Astrocyte of the spinal cord (primary cell): ENCODE measurements at places on chromosomes 7 and 10.

- DNase-seq, result no peak
These were observed 82.0 kb downstream of the ABLIM1 start for GRCh38 chr10:114576132-114576487.

- DNase-seq, result peak; percentile 89
These were observed 232.2 kb downstream of the KIAA1217 start for GRCh38 chr10:24440817-24441797.

- no peak for DNase-seq
These were observed 78.7 kb downstream of the ZFAND4 start for GRCh38 chr10:45593938-45594275.

GRCh38 chr10:110336111-110336721, 31.5 kb upstream of the SMNDC1 start:
- peak; percentile 98 for DNase-seq

GRCh38 chr7:101708223-101708622, 79.1 kb upstream of the MYL10 start:
- no peak for DNase-seq

DNA sequence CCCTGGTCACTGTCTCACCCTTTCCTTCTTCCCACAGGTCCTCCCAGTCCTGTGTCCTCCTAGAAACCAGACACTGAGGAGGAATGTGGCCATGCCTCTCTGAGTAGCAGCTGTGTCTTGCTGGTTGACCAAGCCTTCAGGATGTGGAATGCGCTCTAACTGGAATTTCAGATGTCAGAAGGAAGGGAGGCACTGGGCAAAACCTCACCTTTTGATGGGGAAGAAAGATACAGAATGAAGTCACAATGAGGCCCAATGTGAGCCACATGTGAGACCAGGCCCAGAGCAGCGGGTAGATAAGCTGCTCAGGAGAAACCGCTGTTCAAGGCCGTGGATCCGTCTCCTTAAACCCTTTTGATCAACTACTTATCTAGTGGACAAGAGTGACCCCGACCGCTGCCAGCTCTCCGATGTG, 54.8 kb upstream of the ECHDC3 start:
- no peak for DNase-seq

DNA sequence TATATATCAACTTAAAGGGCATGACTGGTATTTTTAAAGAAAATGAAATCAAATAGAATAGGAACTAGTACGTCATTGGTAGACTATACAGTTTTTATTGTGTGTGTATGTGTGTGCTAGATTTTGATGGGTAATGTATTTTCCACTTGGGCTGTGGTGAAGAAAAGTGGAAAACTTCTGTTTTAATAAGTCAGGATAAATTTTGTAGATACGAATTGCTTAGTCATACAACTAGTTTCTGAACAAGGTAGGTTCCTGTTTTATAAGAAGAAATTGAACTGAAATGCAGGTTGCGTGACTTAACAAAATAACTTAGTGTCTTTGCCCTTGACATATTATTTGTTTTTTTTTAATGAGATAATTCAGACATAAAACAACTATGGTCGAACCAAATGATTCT, 24.3 kb downstream of the UBN2 start:
- DNase-seq, result no peak

DNA sequence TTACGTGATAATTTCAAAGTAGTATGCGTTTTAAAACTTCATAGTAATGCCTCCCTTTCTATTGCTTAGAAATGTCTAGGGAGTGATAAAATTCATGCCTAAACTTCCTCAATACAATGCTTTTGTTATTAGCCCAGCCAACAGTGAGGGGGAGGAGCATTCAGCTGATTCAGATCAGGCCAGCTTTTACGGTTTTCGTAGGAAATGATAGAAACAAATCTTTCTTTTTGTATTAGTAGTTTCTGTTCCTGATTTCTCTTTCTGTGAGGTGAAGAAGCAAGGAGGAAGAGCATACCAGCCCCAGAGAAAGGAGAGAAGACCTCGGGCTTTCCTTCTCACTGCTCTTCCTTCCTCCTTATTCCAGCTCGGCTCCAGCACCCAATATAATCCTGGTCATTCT, 35.2 kb upstream of the ITPRID1 start:
- DNase-seq, result no peak

- peak; percentile 80 for DNase-seq
These were observed 76.8 kb downstream of the CTBP2 start for GRCh38 chr10:125083576-125083920.

DNA sequence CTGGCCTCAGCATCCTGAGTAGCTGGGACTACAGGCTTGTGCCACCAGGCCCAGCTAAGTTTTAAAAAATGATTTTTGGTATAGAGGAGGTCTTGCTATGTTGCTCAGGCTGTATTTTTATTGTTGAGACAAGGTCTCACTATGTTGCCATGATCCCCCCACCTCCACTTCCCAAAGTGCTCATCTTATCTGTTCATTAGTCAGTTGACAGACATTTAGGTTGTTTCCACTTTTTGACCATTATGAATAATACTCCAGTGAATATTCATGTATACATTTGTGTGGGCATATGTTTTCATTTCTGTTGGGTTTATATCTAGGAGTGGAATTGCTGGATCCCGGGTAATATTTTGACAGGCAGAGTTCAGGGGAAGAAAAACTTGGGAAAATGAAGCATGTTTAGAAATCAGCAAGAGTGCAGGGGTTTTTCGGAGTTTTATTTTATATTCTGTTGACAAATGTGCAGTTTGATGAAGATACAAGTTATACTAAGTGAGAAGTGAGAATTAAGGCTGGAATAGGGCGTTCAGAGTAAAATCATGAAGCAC, 2.7 kb upstream of the SCD start:
- no peak for DNase-seq

DNA sequence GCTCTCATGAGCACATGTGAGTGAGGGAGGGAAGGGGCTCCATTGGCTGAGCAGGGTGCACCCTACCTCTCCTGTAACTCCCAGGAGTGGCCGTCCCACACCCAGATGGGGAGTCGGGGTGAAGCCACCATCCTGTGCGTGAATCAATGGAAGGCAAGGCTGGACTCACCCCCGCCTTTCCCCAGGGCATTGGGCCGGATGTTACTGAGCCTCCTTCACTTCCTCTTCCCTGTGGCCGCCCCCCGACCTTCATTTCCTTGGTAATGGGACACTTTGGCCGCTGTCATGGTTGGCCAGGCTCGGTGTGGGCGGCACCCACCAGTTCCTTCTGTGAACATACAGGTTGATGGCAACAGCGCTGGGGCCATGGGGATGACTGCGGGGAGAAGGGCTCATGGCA, 209.0 kb downstream of the MGMT start:
- DNase-seq, result no peak

- DNase-seq, result no peak
These were observed 168.9 kb upstream of the PFKP start for GRCh38 chr10:2898509-2898860.

DNA sequence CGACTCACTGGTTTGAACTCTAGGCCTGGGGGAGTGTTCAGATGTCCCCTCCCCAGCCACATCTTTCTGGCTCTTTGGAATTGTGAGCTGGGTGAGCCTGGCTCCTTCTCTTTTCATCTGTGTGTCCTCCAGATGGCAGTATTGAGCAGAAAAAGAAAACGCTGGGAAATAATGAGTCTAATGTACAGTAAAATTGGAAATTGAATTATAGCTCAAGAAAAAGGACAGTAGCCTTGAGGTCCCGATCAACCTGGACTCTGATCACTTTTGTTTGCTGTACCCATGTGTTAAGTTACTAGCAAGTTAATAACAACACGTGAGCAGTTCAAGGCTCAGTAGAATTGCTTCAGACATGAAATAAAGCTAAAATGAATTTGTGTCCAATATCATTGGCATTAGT, 77.9 kb downstream of the SNX10 start:
- DNase-seq, result peak; percentile 54

DNA sequence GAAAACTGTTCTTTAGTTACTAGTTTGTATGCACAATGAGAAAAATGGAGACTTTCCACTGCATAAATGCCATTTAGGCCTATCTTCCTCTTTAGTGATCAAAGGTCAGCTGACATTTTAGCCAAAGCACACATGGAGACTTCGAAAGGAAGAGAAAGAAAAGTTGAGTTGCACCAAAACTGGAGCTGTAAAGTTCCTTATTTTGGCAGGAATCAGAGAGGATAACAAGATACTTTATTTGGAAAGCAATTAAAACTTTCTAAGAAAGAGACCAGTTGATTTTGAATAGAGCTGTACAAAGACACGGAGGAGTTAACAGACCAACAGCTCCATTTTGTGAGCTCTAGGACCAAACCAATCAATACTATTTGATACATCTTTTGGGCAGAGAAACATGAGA, 14.2 kb downstream of the ENTPD7 start:
- no peak for DNase-seq

DNA sequence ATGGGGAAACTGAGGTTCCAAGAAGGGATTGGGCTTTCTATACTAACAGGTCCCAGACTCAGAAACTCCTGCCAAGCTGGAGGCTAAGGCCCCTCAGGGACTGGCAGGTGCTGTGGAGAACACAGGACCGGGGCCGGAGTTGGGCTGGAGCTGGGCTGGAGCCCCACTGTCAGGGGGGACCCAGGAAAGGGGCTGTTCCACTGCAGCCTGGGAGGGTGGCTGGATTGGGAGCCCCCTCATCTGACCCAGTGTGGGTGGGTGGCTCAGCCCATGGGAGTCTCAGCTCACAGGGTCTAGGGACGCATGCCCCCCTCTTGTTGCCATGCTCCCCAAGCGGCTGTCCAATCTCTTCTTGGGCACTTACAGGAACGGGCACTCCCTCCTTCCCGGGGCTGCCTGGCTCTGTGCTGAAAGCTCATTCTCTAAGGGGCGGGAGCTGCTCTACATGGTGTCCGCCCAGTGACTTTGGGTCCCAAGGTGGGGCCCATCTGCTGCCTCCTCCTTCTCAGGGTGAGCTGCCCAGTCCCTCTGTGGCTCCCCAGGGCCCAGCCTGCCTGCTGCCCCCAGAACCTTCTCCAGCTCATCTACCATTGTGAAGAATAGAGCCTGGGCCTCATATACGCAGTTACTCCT, 126.5 kb downstream of the MYL10 start:
- DNase-seq, result no peak

DNA sequence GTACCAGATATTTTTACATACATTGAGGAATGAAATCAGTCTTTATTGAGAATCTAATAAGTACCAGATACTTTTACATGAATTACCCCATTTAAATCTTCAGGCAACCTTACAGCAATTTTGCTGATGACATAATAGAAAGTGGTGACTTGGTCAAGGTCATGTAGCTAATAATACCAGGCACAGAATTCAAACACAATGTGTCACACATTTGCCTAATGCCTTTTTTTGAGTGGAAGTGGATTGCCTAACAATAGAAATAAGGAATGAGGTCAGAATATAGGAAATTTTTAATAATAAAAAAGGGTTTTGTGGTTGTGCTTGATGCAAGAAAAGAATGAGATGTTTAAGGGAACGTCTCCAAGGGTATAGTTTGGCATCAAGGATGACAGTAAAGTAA, 466.6 kb upstream of the IGFBP3 start:
- peak; percentile 27 for DNase-seq

- DNase-seq, result peak; percentile 65
These were observed 21.0 kb upstream of the GNA12 start for GRCh38 chr7:2864999-2865670.

- DNase-seq, result peak; percentile 95
These were observed 212.8 kb downstream of the MAD1L1 start for GRCh38 chr7:2019711-2020511.

- no peak for DNase-seq
These were observed 17.0 kb downstream of the CTTNBP2 start for GRCh38 chr7:117856196-117856595.

DNA sequence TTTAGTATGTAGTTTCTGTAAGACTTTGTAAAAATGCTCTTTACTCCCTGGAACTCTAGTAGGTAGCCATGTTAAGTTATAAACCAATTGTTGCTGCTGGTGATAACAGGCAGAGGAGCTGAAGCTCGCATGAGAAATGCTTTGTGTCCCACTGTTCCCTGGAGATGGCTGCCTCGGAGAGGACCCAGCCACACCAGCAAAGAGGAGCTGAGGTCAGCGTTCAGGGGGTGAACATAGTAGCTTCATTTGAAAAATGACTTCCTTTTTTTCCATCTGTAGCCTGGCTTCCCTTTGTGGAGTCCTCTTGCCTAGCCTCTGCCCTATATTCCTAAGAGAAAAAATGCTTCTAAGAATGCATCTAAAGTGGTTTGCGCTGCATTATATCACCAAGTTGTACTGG, 20.3 kb downstream of the CELF2 start:
- DNase-seq, result no peak

DNA sequence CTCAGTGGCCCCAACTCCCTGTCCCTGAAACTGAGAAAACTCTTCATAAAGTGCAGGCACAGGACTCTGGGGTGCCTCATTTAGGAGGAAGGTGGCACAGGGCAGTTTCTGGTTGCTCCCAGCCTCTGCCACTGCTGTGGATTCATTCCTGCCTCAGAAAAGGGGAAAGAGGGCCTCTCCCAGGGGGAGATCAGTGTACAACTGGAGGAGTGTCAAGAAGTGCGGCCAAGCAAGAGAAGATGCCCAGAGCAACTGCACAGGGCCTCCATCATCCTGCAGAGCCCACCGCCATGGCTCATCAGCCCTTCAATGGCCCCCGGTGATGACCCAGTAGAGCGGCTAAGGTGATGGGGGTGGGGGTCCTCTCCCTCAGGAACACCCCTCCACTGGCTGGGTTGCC, 150.3 kb downstream of the PLXNA4 start:
- DNase-seq, result no peak

DNA sequence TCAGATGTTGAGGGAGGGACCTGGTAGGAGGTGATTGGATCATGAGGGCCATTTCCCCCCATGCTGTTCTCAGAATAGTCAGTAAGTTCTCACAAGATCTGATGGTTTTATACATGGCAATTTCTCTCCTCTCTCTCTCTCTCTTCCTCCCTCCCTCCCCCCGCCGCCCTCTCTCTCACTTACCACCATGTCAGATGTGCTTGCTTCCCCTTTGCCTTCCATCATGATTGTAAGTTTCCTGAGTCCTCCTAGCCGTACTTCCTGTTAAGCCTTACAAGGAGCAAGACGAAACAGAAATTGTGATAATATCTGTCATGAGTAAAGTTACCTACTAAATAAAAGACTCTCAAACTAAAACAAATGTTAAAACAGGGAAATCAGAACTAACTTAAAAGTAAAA, 19.9 kb upstream of the GPR141 start:
- no peak for DNase-seq
